Activated CD4-positive, CD25-positive, alpha-beta regulatory T cell treated with anti-CD3 and anti-CD28 coated beads, Interleukin-2, amount 50 U/mL, for 24 hours (primary cell): ENCODE measurements at places on chromosomes 5 and 9.

GRCh38 chr9:36939655-36940499 lies 94.2 kb downstream of the PAX5 start:
- ATAC-seq: no peak

DNA sequence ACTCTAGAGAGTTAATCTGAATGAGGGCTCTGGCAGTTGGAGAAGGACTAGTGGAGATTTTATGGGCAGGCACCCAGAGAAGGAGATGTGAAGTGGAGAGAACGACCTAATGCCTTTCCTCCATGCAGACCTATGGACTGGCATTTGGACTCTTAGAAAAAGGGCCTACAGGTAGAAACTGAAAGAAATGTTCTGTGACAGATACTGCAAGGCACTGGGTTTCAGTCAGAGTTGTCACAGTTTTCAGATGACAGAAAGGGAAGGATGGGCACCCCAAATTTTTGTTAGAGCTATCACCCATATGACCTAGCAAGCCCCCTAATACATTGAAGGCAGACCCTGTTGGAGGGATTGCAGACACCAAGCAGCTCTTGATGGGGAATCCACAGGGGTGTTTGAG lies 406.8 kb downstream of the CCDC171 start:
- no peak for ATAC-seq

DNA sequence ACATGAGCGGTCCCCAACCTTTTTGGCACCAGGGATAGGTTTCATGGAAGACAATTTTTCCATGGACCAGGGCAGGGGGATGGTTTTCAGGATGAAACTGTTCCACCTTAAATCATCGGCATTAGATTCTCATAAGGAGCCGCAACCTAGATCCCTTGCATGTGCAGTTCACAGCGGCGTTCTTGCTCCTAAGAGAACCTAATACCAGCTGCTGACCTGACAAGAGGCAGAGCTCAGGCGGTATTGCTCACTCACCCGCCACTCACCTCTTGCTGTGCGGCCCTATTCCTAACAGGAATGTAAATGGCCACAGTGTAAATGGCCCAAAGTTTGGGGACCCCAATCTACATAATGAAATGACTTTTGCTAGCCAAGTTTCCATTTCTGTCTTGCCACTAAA lies 3.1 kb upstream of the PLIN2 start:
- no peak for ATAC-seq

DNA sequence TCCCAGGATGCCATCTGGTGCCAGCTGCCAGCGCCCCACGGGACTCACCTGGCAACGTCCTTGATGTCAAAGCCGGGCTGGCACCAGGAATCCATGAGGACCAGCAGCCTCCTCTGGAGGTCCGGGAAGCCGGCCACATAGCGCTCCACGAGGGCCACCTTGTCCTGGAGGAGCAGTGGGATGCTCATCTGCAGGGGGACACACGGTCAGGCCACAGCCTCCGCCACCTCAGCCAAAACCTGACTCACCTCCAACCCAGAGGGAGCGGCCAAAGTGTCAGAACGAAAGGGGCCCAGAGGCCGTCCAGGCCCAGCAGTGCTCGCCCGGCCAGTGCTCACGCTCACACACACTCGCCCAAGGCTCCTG lies 56.5 kb downstream of the EXD3 start:
- no peak for ATAC-seq

- ATAC-seq: no peak
Measured at GRCh38 chr5:62640446-62640845, 61.8 kb downstream of the LRRC70 start.

GRCh38 chr5:100694100-100694499 lies 158.9 kb downstream of the FAM174A start:
- ATAC-seq: no peak
